ENCODE measurements at places on chromosomes 3 and 15.

DNA sequence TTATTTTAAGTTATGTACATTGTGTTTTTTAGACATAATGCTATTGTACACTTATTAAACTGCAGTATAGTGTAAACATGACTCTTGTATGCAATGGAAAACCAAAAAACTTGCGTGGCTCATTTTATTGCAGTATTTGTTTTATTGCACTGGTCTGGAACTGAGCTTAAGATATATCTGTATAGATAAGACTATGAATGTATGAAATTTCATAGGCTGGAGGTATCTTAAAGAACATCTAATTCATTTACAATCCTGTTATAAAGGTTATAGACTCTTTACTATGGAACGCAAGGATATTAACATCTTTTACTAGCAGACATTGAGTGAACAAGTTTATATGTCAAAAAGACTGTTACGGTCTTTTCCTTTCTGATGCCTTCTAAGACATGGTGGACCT is 459.4 kb downstream of the IL5RA start:
- DNase-seq = no peak

DNA sequence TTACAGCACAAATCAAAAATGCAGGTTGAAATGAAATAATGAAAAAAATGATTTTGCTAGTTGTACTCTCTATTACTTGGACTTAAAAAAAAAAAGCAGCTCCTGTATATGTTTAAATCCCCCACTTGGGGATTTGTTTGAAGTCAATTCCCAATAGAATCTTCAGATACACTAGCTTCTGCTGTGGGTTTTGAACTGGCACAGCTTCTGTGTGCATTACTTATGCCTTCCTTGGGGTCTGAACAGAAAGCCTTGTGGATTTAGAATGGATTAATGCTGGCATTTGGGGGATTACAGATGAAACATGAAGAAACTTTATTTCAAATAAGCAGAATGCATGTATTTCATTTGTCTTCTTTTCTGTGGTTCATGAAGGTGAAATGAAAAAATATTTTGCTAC is 513.2 kb upstream of the TBL1XR1 start:
- DNase-seq = no peak

GRCh38 chr3:188085584-188086560 is 68.1 kb upstream of the LPP start:
- no peak for DNase-seq

DNA sequence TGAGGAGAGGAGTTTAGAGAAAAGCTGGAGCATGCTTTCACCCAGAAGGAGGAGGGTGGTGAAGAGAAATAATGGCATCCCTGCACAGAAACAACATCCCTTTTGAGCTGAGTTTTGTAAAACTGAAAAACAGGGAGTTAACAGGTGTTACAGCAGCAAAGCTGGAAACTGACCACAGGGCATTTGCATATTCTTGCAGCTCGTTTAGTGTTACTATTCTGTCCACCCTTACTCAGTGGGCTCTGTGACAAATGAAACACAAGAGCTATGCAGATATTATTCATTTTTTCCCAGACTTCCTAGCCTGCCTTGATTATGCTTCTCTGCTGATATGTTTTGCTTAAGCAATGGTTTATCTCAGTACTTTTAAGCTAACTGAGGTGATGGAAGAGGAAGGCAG is 272.0 kb downstream of the NEK10 start:
- no peak for DNase-seq

DNA sequence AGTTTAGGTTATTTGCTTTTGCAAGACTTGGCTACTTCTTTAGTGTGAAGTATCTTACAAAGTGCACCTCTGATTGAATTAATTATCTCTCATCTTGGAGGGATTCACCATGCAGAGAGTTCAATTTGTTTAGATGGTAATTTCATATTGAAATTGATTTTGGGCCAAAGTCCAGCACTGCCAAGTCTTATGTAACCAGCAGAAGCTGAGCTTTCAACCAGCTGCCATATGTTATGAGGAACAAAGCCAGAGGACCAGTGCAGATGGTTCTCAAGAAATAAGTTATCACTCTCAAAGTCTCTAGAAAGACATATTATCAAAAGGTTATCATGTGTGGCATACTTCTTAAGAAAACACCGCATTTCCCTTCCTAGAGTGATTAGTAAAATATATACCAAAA is 29.0 kb downstream of the ABHD6 start:
- no peak for DNase-seq

DNA sequence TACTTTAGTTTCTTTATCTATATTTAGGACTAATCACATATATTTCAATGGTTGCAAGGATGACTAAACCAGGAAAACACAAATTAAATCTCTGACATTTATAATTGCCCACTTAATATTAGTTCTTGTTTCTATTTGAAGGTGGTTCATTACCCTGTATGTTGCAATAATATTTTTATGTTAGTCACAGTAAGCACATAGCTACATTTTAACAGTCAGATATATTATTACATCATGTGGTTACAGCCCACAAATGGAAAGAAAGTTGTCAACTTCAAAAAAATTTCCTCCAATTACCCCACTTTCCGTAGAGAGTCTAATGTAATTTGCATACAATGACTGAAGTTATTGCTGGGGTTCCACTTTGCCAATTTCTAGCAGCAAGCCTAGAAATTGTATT is 114.6 kb downstream of the TUSC7 start:
- DNase-seq = no peak

DNA sequence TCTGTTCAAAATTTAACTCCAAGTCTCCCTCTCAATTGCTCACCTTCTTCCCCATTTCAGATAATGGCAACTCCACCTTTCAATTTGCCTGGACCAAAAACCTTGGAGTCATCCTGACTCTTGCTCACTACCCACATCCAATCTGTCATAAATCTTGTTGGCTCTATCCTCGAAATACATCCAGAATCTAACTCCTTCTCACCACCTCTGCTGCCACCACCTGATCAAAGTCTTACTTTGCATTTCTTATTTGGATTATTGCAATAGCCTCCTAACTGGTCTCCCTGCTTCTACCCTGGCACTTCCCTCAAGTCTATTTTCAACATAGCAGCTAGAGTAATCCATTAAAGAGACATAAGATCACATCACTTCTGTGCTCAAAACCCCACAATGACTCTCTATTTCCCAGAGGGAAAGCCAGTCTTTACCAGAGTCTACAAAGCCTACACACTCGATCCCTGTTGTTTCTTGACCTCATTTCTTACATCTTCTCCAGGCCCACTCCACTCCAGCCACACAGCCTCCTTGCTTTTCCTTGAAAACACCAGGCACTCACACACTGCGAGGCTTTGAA is 86.6 kb downstream of the GPR156 start:
- DNase-seq = no peak

GRCh38 chr3:6921876-6922275 is 61.0 kb downstream of the GRM7 start:
- DNase-seq = no peak

GRCh38 chr15:63439536-63440264 is 58.1 kb upstream of the CA12 start:
- no peak for DNase-seq

DNA sequence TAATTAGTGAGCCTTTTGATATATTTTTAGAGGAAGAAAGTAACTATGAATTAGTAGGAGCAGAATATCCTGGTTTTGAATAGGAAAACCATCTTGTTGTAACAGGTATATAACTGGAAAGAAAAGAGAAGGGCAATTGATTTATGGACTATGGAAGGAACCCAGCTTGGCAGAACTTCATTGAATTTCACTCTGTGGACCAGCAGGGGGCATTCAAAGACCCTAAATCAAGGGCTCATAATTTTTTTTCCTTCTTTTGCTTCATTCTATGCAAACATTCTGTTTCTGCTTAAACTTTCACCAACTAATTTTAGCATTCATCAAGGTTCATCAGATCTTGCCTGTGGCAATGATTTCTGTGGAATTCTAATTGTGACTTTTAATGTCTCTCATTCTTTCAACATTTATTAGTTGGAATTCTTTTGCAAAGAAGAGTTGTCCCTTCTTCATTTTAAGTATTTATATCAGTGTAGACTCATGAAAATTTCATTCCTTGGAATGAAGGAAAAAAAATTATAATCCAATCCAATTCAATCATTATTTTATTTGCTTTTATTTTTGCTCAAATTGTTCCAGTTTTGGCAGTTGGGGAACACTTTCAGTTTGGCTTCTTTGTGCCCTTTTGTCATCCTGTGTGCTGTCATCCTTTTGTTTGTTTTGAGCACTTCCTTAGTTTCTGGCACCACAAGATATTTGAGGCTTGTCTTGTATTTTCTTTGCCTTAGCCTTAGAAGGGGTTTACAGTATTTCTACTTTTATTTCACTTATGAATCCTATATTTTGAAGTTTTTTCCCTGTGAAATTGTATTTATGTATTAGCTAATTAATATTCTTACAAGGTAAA is 30.4 kb downstream of the NXPE3 start:
- DNase-seq = no peak

DNA sequence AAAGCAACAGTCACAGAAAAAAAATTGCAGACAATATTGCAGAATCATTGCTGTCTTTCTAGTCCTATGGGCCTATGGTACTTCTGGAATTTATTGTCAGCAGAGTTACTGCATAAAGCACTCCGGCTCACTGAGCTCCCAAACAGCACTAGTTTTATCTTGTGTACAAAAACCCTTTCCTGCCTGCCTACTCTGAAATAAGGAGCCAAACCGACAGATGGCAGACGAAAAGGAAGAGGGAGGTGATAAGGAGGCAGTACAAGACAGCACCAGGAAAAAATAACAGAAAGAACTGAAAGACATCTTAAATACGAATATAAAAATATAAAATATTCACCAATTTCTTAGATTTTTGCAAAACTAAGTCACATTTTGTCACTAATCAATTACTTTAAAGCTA is 15.6 kb downstream of the HERC1 start:
- DNase-seq = no peak

DNA sequence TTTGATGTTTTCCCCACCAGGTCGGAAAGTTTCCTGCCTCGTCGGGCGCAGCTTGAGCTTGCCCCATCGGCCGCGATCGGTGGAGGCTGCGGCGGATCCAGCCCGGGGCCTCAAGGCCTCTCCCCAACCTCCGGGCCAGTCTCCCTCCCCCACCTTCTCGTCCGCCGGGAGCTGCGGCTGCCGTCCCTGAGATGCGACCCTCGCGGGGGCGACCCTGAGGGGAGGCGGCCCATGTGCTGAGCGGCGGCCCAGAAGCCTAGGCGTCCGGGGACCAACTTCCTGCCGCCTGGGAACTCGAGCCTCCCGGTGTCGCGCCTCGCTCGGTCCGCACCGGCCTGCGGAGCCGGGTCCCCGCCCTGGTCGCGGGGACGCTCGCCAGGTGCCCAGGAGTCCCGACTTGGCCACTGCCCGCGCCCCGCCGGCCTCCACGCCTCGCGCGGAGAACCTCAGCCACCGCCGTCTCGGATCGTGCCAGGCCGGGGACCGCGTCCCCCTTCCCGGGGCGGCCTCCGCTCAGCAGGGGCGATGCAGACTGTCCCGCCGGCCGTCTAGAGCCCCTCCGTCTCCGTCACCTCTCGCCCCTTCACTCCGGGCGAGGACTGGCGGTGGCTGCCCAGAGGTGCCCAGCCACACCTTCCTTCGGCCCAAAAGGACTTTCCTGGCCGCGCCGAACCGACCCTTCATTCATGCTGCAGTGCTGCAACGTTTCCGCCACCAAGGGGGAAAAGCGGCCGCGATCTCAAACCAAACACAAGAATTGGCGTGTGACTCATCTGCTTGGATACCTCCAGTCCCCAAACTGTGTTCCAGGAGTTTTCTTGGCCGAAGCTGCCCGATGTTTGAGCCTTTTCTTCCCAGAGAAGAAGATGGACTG is 656 bp downstream of the SLMAP start:
- DNase-seq = peak; percentile 63

DNA sequence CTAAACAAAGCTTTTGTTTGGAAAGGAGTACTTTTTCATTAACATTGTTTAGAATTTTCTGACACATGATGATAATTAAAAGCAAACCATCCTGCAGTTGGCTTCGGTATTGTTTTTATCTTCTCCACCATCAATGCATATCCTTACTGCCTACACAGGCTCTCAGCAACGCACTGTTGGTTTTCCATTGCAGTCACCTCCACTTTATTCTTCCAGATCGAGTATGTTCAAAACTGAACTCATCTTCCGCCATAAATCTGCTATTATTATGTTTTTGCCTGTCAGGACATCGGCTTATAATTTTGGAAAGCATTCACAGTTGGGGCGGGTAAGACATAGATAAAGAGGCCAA is 589 bp upstream of the SENP5 start:
- no peak for DNase-seq

GRCh38 chr15:64071931-64072765 is 21.5 kb downstream of the CIAO2A start:
- DNase-seq = no peak

DNA sequence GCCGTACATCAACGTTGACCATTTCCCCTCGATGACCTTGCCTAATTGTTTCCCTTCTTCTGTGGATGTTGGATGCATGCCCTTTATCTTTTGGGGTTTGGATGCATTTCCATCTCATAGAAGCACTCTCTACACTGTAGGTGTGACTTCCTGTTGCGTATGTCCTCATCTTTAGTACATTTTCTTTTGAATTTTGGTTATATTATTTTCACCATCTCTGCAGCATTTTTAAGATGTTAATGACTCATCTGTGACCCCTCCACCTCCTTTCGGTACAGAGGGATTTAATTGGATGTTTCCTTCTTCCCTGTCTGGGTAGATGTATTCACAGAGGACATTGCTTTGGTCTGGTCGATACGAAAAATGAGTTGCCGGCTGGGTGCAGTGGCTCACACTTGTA is 172.1 kb downstream of the APBA2 start:
- no peak for DNase-seq

GRCh38 chr3:50447290-50447840 is 56.1 kb downstream of the CACNA2D2 start:
- DNase-seq = no peak

GRCh38 chr15:43776101-43776717 is 557 bp downstream of the ELL3 start:
- no peak for DNase-seq

- no peak for DNase-seq
These were observed 8.4 kb downstream of the DNAJA4 start for GRCh38 chr15:78272776-78273175.

DNA sequence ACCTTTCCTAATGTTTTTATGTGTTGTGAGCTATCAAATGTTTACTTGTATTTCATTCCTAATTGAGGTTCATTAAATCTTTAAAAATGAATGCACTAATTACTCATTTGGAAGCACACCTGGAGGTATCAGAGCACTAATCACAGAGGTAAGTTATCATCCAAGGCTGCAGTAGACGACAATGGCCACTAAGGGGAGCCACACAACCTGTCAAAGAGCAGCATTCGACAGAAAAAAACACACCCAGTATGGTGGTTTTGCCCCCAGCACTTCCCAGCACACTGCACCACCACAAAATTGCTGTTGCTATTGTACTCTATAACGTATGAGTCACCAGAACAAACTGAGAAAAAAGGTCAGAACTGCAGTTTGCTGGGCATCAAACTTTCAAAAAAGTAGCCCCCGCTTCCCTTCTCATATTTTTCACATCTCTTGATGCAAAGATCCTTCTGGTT is 205.9 kb upstream of the IGF1R start:
- no peak for DNase-seq

- DNase-seq = no peak
These were observed 14.8 kb downstream of the EXD1 start for GRCh38 chr15:41215708-41216107.

- DNase-seq = no peak
These were observed 28.6 kb downstream of the CFAP92 start for GRCh38 chr3:128965280-128965679.
